Activated CD4-positive, alpha-beta T cell treated with anti-CD3 and anti-CD28 coated beads for 4 hours (primary cell): ENCODE measurements at places on chromosomes 4 and X.

- no peak for DNase-seq
These were observed 100.2 kb upstream of the IL13RA1 start for GRCh38 chrX:118627084-118627758.

- no peak for DNase-seq
These were observed 2.5 kb downstream of the MAEA start for GRCh38 chr4:1291996-1292702.

DNA sequence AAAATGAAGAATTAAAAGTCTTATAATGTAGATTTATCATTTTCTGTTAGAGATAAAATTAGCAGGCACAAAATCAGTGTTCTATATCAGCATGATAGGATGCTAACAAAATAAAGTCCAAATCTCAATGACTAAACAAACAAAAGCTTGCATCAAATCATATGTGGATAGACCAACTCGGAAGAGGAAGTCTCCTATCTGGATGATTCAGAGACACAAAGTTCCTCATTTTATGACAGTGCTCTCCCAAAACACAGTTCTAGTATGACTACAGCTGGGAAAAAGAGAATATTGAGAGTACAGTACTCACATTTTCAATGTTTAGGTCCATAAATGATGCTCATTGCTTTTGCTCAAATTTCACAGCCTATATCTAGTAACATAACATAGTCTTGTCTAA is 376.1 kb upstream of the CTSO start:
- no peak for DNase-seq

DNA sequence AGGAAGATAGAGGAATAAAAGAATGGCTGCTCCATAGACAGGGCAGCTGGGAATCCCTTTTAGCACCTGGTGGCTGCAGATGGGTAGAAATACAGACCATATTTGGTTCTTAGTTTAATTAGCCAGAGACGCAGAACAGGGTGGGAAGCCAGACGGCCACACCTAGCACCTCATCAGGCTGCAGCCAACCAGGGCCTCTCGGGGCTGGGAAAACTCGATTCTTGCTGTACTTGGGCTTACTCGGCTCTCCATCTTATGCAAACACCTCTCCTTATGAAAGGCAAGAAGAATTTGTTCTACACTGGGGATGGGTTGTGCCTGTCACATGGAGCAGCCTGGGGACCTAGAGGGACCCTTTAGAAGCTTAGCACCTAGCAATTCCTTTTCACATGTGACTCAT is 19.7 kb downstream of the IRAK1 start:
- no peak for DNase-seq

GRCh38 chr4:186712690-186713089 is 11.0 kb downstream of the FAT1 start:
- no peak for DNase-seq

DNA sequence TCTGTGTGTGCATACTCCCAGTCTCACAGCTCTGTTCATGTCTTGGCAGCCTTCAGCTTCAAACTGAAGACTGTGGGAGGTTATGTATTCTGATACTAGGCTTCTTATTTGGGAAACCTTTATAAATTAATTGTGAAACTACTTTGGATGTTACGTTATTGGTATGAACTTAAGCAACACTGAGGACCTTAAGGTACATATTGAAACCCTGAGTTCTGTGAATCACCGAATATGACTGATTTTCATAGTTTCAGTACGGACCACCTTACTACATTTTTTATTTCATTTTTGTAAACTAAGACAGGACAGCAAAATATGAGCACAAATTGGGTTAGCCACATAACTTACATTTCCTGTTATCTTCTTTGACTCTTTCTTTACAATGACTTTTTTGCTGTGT is 498.4 kb downstream of the PDGFC start:
- no peak for DNase-seq
